ENCODE measurements at places on chromosomes 6 and 20.

DNA sequence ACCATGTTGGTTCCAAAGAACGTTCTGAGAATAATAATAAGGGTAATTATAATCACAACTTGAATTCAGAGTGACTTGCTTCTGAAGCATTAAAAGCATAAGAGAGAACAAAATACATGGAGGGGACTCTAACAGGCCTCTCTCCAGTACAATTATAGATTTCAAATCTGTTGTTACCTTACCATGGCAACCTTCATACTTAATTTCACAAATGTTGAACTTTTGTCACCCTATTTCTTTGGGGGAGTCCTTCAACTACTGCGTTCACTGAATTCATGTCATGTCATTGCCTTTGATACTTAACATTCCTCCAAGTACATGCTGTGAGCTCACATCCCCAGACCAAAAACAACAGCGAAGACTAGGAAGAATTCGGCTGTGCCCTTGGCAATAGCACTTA lies 104.0 kb downstream of the MKKS start:
- no peak for DNase-seq

DNA sequence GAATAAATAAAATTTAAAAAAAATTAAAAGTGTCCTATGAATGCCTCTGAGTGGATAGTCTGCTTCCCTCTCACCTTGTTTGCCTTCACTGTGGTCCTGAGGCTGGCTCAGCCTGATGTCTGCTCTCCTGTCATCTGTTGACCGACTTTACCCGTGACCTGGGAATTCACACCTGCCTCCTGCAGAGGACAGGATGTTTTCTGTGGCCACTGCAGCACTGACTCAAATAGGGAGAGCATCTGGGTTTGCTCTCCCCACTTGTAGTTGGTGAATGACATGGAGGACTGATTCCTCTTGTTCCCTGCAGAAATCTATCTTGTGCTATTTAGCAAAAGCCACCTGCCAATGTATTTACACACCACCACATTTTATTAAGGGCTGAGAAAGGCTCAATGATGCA lies 52.4 kb upstream of the ERVFRD-1 start:
- no peak for DNase-seq

DNA sequence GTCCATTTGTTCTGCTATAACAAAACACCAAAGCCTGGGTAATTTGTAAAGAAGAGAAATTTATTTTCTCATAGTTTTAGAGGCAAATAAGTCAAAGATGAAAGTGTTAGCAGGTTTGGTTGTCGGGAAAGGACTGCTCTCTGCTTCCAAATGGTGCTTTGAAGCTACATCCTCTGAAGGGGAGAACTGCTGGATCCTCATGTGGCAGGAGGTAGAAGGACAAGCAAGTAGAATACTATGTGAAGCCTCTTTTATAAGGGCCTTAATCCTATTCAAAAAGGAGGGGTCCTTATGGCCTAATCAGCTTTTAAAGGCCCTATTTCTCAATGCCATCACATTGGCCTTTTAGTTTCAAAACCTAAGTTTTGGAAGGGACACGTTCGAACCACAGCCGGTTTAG lies 826.0 kb upstream of the EPHA7 start:
- no peak for DNase-seq

DNA sequence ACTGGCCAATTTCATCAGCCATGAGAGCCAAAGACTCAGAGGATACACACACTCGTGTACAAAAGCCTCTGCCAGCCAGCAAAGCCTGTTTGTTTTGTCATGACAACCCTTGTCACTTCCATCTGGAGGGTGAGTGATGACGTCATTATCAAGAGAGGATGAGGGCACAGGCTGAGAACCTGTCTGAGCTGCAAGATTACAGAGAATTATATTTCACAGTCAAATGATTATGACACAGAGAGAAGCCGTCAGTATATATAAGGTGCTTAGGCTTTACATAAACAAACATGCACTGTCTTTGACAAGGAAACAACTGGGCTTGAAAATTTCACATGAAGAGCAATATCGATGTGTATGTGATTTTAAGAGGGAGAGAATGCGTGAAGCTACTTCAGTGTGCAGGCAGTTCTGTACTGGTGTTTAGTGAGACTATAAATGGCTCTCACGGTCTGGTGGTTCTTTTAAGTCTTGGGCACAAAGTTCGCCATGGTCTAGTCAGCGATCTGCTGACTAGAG lies 36.5 kb upstream of the BCLAF1 start:
- DNase-seq, result peak; percentile 35

- DNase-seq, result no peak
Measured at GRCh38 chr6:54467384-54467783, 159.1 kb downstream of the TINAG start.

GRCh38 chr6:45436544-45437438 lies 59.1 kb upstream of the SUPT3H start:
- DNase-seq, result peak; percentile 81

GRCh38 chr6:128339635-128340450 lies 180.6 kb downstream of the PTPRK start:
- DNase-seq, result no peak

GRCh38 chr6:91288741-91289140 lies 701.9 kb upstream of the MAP3K7 start:
- no peak for DNase-seq

- peak; percentile 47 for DNase-seq
Measured at GRCh38 chr6:45424451-45424861, 46.7 kb upstream of the SUPT3H start.

DNA sequence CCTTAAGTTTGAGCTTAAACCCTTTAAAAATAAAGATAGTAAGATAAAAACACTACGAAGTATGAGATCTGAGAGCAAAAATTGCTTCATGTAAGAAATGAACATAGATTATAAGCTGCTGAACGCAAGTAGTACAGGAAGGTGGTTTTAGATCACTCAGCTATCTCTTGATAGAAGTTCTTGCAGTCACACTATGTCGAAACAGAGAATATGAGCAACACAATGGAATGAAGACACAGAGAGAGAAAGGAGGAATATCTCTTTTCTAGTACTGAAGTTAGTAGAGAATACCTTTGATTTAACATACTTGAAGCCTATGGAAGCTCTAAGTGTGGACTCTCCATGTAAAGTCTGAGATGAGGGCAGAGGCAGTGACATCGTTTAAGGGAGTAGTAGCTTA lies 162.7 kb downstream of the CDK19 start:
- DNase-seq, result no peak

DNA sequence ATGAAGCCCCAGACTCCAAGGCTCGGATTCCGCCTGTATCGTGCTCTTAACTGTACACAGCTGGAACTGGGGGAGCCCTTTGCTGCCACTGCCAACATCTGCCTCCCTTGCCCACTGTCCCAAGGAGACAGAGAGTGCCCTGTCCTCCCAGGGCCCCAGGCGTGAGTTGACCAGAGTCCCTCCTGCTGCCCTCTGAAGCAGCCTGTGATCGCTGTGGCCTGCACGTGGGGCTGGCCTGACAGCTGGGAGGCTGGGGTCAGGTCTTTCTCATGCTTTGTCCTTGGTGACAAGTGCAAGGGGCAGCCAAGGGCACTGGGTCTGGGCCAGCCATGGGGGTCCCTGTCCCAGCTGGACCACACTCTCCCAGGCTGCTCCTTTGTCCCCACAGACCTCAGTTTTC lies 44.3 kb downstream of the KIAA1755 start:
- no peak for DNase-seq

GRCh38 chr6:96947055-96947454 lies 22.5 kb downstream of the KLHL32 start:
- DNase-seq, result no peak

GRCh38 chr6:131755597-131755996 lies 44.8 kb upstream of the CTAGE9 start:
- no peak for DNase-seq

GRCh38 chr6:37566111-37566949 lies 66.6 kb upstream of the CCDC167 start:
- peak; percentile 46 for DNase-seq

- DNase-seq, result no peak
Measured at GRCh38 chr20:42949950-42950349, 239.8 kb downstream of the PTPRT start.

GRCh38 chr6:30162265-30163089 lies 869 bp upstream of the TRIM15 start:
- DNase-seq, result no peak

DNA sequence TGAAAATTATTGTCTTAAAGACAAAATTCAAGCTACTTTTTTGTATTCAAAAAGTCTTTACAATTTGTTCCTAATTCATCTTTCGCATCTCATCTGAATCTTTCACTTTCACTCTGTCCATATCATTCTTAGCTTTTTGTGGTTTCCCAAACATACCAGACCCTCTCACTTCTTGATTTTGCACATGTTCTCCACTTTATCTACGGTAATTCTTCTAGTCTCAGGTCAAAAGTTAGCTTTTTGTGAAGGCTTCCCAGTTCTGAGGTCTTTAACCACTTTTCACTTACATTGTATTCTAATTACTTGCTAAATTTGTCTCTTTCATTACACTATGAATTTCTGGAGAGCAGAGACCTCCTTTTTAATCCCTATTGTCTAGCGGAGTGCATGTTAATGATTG lies 34.6 kb upstream of the EPHA7 start:
- DNase-seq, result no peak

- no peak for DNase-seq
Measured at GRCh38 chr6:26243132-26243531, 121.9 kb upstream of the BTN3A2 start.

GRCh38 chr20:58695084-58695722 lies 2.6 kb downstream of the NPEPL1 start:
- DNase-seq, result no peak

DNA sequence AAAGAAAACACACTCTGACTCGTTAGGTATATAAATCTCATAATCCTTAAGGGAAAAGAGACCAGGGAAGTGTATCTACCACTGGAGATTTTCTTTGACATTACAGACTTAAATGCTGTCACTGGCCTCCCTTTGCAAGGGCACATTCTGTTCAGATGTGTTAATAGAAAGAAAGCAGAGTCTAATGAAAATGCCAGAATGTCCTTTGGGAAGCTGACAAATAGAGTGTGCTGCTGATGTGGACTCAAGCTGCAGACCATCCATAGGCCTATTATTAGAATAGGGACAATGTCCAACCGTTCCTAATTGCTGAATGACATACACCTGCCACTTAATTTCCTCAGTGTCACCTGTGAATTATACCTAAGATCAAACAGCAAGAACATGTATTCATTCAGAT lies 41.2 kb downstream of the SLC35D3 start:
- no peak for DNase-seq

DNA sequence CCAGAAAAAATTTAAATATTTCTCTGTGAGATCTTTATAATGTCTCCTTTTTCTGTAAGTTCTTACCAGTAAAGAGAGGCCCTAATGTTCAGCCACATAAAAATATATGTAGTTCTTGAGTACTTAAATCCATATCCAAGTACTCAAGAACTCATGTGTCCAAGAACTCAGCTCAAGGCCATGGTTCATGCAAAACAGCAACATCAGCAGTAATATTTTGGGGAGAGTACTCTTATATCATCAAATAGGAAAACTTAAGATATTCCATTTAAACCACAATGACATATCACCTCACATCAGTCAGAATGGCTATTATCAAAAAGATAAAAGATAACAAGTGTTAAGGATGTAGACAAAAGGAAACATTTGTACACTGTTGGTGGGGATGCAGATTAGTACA lies 3.4 kb upstream of the HLA-DQB1 start:
- no peak for DNase-seq

GRCh38 chr6:79149884-79150283 lies 71.8 kb upstream of the PHIP start:
- DNase-seq, result no peak

DNA sequence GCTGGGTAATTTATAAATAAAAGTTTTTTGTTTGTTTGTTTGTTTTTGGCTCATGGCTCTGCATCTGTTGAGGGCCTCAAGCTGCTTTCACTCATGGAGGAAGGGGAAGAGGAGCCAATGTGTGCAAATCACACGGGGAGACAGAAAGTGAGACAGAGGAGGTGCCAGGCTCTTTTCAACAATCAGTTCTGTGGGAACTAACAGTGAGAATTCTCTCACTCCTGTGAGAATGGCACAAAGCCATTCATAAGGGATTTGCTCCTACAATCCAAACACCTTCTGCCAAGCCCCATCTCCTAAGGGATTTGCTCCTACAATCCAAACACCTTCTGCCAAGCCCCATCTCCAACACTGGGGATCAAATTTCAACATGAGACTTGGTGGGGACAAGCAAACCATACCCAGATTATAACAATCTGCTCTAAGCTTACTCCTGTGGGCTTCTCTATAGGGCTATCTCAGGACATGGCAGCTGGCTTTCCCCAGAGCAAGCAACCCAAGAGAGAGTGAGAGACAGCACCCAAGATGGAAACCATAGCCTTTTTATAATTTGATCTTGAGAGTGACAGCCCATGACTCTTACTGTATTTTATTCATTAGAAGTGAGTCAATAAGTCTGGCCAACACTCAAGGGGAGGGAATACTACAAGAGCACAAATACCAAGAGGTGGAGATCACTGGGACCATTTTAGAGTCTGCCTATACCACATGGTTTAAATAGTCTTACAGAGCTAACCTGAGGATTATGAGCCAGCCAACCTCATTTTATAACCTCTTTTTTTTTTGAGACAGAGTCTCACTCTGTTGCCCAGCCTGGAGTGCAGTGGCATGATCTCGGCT lies 22.8 kb upstream of the LRRC1 start:
- DNase-seq, result no peak

DNA sequence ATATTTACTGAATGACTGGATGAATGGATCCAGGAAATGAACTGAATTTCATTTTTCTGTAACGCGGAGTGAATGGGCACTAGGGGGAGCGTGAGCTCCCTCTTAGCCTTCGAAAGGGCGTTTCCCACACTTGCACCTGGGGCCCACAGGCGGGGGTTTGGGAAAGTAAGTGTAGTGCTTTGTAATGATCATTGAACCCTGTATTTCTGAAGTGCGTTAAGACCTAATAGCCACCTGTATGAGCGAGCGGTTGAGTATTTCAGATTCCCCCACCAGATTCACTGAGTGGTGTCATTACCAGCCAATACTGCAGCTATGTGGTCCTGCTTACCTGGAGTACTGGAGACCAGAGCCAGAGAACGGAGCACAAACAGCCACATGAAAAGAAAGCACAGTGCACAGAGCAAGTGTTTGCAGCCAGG lies 10.5 kb downstream of the SYTL3 start:
- DNase-seq, result peak; percentile 78

GRCh38 chr20:63738687-63739129 lies 868 bp upstream of the SLC2A4RG start:
- DNase-seq, result peak; percentile 59

- DNase-seq, result no peak
Measured at GRCh38 chr20:22574545-22575086, 9.8 kb downstream of the FOXA2 start.

DNA sequence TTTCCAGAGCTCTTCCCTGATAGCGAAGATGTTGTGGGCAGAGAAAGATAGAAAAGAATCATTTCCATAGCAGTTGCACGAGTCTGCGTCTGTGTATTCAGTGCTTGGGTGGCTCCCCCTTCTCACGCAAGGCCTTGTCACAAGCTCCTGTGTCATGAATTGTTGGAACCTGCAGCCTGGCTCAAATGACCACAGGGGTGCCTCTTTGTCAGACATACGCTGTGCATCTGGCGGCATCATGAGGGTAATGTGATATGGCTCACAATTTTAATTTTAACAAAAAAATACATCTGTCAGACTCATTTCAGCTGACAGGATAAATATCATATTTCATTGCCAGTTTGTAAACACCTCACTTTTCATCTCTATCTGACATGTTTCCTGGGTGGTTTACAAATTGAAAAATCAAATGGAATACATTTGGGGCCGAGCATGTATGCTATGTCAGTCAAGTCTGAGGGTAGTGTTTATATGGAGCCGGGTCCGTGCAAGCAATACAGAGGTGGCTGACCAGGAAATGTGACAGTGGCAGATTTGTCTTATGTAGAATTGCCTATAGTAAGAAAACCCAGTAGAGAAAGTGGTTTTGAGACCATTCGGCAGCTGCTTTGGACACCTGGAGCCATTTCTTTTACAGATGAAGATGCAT lies 90.9 kb downstream of the CAP2 start:
- DNase-seq, result no peak

- DNase-seq, result no peak
Measured at GRCh38 chr20:13852306-13852705, 67.5 kb downstream of the NDUFAF5 start.
